Cardiac fibroblast (primary cell): ENCODE measurements at places on chromosomes 5 and 9.

DNA sequence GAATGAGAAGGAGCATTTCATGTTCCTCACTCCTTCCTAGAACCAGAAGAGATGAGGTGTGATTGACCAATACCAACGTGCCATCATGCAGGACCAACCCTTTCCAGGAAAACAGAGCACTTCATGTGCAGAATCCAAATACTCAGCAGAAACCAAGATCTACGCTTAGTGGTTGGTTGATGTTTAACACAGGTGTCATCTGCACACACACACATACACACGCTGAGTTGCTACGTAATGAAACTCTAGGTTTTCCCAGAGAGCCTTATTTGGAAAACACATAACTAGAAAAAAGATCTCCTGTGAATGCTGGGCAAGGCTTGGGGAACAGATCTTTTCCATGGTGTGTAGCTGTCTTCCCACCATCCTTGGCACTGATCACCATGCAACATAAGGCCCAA is 21.1 kb upstream of the ZNF622 start:
- DNase-seq = no peak

- DNase-seq = no peak
These were observed 43.6 kb downstream of the BASP1 start for GRCh38 chr5:17261075-17261474.

GRCh38 chr9:81633952-81634854 is 55.1 kb downstream of the TLE1 start:
- DNase-seq = no peak

DNA sequence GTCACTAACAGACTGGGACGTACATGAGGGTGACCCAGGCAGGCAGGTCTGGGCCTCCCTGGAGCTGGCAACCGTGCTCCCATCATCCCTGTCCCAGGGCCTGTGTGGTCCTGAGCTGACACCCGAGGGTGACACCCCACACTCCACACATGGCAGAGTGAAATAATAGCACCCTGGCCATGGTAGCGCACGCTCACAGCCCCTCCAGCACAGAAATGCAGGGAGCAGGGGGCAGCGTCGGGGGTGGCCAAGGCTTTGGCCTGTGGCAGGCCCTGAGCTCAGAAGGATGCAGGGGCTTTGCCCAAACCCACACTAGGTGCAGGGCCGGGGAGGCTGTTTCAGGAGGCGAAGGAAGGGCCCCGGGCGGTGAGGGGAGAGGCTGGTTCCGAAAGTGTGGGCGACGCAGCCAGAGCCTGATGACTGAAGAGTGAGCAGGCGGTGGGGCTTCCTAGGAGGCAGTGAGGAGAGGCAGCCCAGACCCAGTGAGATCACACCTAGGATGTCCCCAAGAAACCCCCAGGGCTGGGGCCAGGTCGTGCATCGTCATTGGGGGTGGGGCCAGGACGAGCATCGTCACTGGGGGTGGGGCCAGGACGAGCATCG is 12.9 kb downstream of the OR2V2 start:
- peak; percentile 54 for DNase-seq

DNA sequence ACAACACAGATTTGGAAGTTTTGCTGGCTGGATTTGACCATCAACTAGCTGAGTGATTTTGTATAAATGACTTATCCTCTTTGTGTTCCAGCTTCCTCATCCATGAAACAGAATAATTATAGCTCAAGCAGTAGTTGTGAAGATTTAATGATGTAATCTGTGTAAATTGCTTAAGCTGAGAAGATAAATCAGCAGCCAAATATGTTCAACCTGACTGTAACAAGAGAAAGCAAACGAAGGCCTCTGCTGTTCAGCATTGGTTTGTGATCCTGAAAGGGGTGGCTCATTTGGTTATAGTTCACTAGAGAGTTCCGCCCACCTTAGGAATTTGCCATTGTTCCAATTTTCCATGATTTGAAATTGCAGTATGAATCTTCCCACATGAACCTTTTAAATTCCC is 75.7 kb upstream of the CCDC112 start:
- peak; percentile 49 for DNase-seq

DNA sequence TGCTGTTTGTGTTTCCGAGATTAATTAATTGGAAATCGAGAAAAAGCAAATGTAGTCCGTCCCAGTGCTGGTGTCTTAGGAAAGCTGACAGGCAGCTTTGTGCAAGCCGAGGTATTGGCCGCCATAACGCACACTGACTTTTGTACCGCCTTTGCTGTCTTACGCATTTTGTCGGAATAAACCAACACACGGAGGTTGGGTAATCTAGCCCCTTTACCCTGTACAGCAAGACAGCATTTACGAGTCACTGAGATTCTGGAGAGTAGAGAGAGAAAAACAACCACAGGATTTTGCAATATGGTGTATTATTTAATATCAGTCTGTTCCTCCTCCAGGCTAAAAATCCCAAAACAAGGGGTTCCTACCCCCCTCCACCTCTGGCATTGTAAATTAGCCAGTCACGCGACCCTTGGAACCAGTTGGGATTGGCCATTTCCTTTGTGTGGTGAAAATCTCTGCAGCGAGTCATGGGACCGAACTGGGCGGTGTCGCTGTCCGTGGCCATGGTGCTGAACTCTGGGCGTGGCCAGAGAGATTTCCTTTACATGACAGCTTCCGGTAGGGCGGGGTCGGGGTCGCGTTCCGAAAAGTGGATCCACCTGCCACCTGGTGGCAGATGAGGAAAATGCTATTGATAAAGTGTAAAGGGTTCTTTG is 10.3 kb upstream of the PCDHB1 start:
- DNase-seq = peak; percentile 56

DNA sequence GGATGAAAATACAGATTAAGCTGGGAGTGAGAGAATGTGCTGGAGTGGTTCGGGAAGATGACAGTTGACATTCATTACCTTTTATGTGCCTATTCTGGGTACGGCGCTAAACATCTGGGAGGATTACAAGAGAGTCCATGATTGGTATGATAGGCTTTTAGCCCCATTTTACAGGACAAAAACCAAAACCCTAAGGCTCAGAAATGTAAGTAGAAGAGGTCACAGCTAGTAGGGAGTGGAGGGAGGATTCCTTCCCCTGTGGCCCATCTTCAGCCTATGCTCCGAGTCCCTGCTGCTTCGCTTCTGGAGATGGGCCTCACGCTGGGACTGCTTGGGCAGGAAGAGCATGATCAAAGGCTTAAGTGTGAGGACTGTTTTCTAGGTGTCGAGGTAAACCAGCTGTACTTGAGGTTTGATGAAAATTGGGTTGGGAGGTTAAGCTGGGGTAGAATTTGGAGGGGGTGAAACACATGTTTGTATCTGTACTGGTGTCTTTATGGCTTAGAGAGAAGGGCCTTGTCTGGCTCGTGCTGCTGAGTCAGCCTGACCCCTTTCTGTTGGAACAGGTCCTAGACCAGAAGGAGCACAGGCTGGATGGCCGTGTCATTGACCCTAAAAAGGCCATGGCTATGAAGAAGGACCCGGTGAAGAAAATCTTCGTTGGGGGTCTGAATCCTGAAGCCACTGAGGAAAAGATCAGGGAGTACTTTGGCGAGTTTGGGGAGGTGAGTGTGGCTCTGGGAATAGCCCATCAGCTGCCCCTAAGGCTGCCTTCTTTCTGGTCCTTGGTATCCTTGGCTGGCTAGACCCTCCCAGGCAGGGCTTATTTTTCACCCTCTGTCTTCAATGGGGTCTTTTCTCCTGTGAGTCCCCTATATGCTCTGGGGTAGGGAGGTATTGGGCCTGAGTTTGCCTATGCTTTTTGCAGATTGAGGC is 2.1 kb downstream of the HNRNPAB start:
- peak; percentile 28 for DNase-seq

GRCh38 chr9:98191671-98192502 is 550 bp downstream of the CORO2A start:
- DNase-seq = no peak

DNA sequence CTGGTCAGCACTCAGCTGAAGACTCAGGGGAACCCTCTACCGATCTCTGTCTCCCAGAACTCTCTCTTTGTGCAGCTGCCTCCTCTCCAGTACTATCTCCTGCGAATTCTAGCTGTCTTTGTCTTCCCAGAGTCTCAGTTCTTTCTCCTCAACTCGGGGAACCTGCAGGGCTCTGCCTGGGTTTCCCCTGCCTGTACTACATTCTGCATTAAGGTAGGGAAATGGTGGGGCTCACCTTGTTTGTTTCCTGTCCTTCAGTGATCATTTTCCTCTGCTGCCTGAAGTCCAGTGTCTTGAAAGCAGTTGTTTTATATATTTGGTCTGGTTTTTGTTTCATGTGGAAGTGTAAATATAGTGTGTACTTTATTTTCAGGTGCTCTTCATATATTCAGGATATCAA is 43.1 kb upstream of the IGFBPL1 start:
- no peak for DNase-seq

DNA sequence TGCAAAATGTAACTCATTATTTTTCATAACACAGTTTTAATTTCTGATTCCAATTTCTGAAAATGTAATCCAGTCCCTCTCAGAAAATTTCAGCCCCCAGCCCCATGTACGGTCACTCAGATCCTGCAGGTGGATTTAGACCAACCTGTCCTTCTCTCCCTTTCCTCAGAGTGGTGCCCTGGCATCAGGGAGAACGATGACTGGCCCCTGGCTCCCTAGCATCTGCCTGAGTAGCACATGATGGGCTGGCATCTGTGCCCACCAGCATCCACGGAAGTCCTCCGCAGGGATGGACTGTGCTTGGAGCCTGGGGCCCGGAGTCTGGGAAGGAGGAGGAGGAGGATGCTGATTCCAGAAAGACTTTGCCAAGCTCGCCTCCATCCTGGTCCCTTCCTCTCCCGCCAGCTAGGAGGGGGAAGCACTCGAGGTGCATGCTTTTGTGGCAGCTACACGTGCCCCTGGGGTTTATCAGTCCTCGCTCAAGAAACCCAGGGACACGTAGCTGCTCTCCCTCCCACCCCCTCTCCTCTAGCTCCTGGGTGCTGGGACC is 54.4 kb upstream of the RUFY1 start:
- DNase-seq = no peak

GRCh38 chr9:116480700-116481099 is 206.4 kb upstream of the TRIM32 start:
- no peak for DNase-seq

GRCh38 chr5:75463726-75464125 is 47.7 kb downstream of the CERT1 start:
- no peak for DNase-seq

GRCh38 chr9:89497978-89498851 is at the start of gene SEMA4D:
SEMA4D (minus strand) TSS chr9:89498113; CDS start chr9:89405456, 92,657 bp downstream.
- no peak for DNase-seq

DNA sequence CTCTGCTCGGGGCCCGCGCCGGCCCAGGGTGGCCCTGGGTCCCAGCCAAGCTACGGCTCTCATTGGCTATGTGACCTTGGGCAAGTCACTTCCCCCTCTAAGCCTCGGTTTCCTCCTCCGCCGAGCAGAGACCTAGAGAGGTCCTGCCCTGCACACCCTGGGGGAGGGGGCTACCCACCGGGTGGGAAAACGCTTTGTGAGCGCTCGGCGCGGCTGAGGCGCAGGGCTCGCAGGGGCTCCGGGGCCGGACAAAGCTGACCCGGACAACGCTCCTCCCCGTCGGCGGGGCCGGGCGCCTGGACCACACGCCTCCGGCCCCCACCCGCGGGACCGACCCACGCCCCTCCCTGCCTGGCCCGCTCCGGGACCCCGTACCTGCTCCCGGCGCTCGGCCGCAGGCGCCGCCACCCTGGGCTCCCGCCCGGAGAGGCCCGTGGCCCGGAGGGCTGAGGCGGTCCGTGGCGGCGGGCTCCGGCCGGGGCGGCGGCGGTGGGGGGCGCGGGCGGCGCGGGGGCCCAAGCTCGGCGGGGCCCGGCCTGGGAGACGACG is 85.7 kb upstream of the MELK start:
- DNase-seq = peak; percentile 16

DNA sequence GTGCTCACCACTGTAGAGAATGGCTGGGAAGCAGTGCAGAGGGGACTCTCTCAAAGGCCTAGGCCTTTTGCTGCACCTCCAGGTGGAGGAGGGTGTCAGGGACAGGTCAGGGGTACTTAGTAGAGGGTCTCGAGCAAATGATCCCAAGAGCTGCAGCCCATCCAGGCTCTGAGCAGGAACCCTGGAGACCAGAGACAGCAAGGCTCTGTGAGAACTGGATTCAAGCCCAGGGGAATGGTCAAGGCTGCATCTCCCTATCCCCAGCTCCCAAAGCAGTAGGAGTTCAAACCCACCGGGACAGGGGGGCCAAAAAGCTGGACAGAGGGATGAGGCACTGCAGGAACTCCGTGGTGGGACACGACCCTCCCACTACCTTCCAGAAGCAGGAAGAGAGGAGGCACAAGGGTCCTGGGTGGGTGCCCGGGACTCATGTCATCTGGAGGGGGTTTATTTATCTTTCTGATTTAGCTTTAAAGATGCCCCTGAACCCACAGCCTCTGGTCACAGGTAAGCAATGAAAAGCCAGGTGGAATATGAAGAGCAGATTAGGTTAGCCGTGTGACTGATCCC is 124.8 kb downstream of the MVB12B start:
- no peak for DNase-seq

DNA sequence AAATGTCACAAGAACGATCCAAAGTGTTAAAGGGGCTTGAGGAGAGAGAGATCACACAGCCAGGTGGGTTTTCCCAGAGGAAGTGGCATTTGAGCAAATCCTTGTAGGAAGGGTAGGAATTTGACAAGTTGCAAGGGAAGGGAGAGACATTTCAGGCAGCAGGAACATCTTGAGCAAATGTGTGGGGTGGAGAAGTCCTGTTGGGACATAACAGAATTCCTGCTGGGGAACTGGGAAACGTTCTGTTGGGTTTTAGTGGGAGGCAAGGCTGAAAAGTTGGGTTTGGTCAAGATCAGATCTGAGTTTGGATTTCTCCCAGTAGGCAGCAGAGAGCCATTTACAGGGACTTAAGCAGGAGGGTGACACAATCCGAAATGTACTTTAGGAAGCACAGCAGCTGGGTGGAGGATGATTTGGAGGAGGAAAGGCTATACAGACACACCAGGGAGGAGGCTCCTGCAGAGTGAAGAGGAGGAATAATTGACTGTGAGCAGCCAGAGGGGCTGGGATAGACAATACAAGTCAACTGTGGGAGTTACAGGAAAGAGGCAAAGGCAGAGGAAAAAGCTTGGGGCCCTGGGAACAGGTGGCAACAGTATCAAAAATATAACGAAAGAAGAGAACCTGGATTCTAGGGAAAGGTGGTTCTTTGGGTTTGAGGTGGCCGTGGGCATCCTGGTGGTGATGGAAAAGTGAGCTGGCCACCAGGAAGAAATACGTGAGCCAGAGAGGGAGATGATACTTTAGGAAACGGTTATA is 3.1 kb upstream of the ZSWIM6 start:
- no peak for DNase-seq

DNA sequence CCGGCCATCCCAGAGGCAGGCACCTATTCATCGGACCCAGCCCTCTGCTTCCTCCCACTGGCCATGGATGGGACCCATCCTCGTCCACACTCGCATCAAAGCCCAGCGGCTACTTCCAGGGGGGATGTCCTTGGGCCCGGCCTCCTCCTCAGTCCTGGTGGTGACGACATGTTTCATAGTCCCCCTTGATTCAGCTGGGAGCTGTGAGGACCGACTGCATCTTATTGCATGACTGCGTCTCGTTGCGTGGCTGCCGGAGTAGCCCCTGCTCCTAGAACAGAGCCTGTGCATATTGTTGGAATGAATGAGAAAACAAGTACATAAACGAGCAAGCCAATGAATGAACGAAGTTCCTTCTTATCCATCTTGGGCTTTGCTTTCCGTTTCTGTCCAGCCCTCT is 12.8 kb downstream of the NCS1 start:
- DNase-seq = no peak
